ENCODE measurements at places on chromosomes 7 and 10. TPM values are rescaled to one million over a fixed set of nuclear protein-coding genes. Genes with fewer than 3 reads are reported as not detected.

Gene PRSS37
- not detected for polyA plus RNA-seq

Gene PLEKHA8
- 2.3 TPM for polyA plus RNA-seq

Gene DLX5
- 2.7 TPM for polyA plus RNA-seq

Gene EXOC6
- polyA plus RNA-seq: 2.0 TPM

Gene UCMA
- not detected for polyA plus RNA-seq

Gene INHBA
- polyA plus RNA-seq: 0.42 TPM

Gene C10orf143
- polyA plus RNA-seq: 6.3 TPM

Gene SPAM1
- not detected for polyA plus RNA-seq

Gene AGR3
- polyA plus RNA-seq: 0.07 TPM

Gene TRIM74
- 0.19 TPM for polyA plus RNA-seq

Gene GET4
- 44.5 TPM for polyA plus RNA-seq

Gene TUBAL3
- 0.05 TPM for polyA plus RNA-seq

Gene CCZ1
- 47.2 TPM for polyA plus RNA-seq

Gene JCAD
- 2.7 TPM for polyA plus RNA-seq

Gene LRMDA
- 4.0 TPM for polyA plus RNA-seq

Gene RARRES2
- 22.6 TPM for polyA plus RNA-seq

Gene PLEKHS1
- polyA plus RNA-seq: 0.08 TPM

Gene OR2A12
- polyA plus RNA-seq: not detected

Gene NRG3
- polyA plus RNA-seq: 0.04 TPM

Gene CYP26A1
- polyA plus RNA-seq: not detected

Gene STYXL1
- polyA plus RNA-seq: 60.5 TPM

Gene NKX2-3
- polyA plus RNA-seq: 1.1 TPM

Gene CFAP43
- polyA plus RNA-seq: 0.16 TPM

Gene CYP3A4
- polyA plus RNA-seq: 0.20 TPM

Gene ATOH7
- 0.02 TPM for polyA plus RNA-seq

Gene MUC12
- 0.13 TPM for polyA plus RNA-seq

Gene KLF14
- polyA plus RNA-seq: not detected

Gene DPYSL4
- 0.52 TPM for polyA plus RNA-seq

Gene NDUFA5
- 43.6 TPM for polyA plus RNA-seq

Gene UTF1
- polyA plus RNA-seq: not detected

Gene CDC14C
- polyA plus RNA-seq: not detected

Gene RSPH10B2
- 0.10 TPM for polyA plus RNA-seq

Gene FFAR4
- 0.08 TPM for polyA plus RNA-seq

Gene SYNPO2L
- polyA plus RNA-seq: 10.9 TPM

Gene NPFFR1
- 0.01 TPM for polyA plus RNA-seq

Gene INMT
- 2.4 TPM for polyA plus RNA-seq

Gene ZNF365
- polyA plus RNA-seq: 14.0 TPM

Gene ACTL6B
- polyA plus RNA-seq: not detected

Gene PRSS2
- 0.61 TPM for polyA plus RNA-seq

Gene OR2A42
- polyA plus RNA-seq: 0.02 TPM

Gene MYO1G
- polyA plus RNA-seq: 2.2 TPM

Gene IFIT1B
- not detected for polyA plus RNA-seq

Gene HEPACAM2
- 0.04 TPM for polyA plus RNA-seq

Gene OPN4
- not detected for polyA plus RNA-seq

Gene PRF1
- polyA plus RNA-seq: 0.71 TPM

Gene TEX36
- polyA plus RNA-seq: not detected

Gene MYH16
- not detected for polyA plus RNA-seq

Gene NME8
- 0.25 TPM for polyA plus RNA-seq

Gene ANKRD7
- polyA plus RNA-seq: 0.37 TPM

Gene ZNF316
- polyA plus RNA-seq: 21.1 TPM

Gene PSMA2
- 103 TPM for polyA plus RNA-seq

Gene ZNF804B
- polyA plus RNA-seq: not detected

Gene DLG5
- 13.9 TPM for polyA plus RNA-seq

Gene DHTKD1
- polyA plus RNA-seq: 6.3 TPM

Gene HPS1
- 20.4 TPM for polyA plus RNA-seq

Gene SDK1
- 0.33 TPM for polyA plus RNA-seq

Gene ADRA2A
- 0.08 TPM for polyA plus RNA-seq

Gene SPDYE2
- 0.05 TPM for polyA plus RNA-seq

Gene FOXK1
- polyA plus RNA-seq: 3.9 TPM

Measured in esophagus (tissue), 2 donors.